ENCODE measurements at places on chromosomes 12 and 14.

GRCh38 chr12:108335349-108336119, 3.6 kb downstream of the CMKLR1 start:
- no peak for DNase-seq

- DNase-seq, result no peak
Observed at GRCh38 chr14:50985124-50985858, 41.0 kb upstream of the PYGL start.

GRCh38 chr12:105748806-105749600, 389.8 kb downstream of the NUAK1 start:
- no peak for DNase-seq

DNA sequence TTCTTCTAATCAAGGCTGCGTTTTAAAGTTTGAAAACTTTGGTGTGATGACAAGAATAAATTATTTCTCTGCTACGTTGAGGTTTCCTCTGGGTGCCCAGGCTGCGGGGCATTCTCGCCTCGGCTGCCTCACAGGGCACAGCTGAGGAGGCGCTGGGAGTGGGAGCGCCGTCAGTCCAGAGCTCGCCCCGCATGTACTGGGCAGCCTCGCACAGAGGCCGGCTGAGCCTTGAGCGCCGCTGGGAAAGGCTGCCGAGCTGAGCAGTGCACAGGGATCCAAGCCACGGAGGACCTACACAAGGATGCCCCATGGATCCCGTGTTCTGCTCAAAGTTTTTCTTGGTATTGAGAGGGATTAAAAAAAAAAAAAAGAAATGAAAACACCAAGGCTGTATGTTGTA, 11.6 kb downstream of the RFX4 start:
- DNase-seq, result no peak

GRCh38 chr12:5433845-5434646, 2.1 kb downstream of the NTF3 start:
- no peak for DNase-seq

DNA sequence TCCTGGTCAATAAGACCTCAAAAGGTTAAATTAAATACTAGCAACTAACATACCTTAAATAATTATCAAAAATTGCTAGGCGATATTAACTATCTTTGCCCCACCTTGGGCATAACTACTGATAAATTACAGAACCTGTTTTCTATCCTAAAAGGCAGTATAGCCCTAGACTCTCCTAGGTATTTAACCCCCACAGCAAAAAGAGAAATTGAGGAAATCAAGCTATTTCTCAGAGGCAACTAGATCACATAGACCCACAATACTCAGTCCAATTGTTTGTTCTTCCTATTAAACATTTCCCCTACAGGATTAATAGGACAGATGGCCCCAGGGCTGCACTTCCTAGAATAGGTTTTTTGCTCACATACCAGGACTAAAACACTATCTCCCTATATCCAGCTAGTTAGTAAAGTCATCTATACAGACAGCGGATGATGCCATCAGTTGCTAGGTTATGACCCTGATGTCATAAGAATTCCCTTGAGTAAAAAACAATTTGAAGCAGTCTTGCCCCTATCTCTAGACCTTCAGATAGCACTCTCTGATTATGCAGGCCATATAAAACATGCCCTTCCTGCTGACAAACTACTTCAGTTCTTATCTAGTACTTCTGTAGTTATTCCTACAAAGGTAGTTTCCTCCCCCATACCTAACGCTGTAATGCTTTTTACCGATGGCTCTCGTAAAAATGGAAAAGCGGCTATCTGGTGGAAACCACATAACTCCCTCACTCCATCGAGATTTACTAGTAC, 118.4 kb downstream of the PPHLN1 start:
- no peak for DNase-seq

GRCh38 chr14:103984196-103984595, 41.9 kb upstream of the RD3L start:
- DNase-seq, result no peak

DNA sequence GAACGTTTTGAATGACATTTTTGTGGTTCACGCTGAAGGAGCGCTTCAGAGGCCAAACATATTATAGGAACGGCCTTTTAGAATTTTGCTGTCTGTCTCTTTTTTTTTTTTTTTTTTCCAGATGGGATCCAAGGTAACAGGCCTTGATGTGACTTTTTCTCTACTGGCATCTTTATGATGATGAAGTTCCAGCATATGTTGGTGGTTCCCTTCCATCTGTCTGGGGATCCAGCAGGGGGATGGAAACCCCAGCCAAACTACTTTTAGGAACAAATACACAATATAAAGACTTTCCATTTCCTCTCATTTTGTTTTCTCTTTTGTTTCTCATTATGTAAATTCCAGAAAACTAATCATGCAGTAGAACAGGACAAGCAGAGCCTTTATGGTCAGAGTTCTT, 239.3 kb upstream of the PRICKLE1 start:
- DNase-seq, result no peak

GRCh38 chr14:58078068-58078467, 73.9 kb downstream of the ARMH4 start:
- DNase-seq, result no peak

- DNase-seq, result no peak
Observed at GRCh38 chr12:100897240-100897639, 102.7 kb downstream of the ANO4 start.

DNA sequence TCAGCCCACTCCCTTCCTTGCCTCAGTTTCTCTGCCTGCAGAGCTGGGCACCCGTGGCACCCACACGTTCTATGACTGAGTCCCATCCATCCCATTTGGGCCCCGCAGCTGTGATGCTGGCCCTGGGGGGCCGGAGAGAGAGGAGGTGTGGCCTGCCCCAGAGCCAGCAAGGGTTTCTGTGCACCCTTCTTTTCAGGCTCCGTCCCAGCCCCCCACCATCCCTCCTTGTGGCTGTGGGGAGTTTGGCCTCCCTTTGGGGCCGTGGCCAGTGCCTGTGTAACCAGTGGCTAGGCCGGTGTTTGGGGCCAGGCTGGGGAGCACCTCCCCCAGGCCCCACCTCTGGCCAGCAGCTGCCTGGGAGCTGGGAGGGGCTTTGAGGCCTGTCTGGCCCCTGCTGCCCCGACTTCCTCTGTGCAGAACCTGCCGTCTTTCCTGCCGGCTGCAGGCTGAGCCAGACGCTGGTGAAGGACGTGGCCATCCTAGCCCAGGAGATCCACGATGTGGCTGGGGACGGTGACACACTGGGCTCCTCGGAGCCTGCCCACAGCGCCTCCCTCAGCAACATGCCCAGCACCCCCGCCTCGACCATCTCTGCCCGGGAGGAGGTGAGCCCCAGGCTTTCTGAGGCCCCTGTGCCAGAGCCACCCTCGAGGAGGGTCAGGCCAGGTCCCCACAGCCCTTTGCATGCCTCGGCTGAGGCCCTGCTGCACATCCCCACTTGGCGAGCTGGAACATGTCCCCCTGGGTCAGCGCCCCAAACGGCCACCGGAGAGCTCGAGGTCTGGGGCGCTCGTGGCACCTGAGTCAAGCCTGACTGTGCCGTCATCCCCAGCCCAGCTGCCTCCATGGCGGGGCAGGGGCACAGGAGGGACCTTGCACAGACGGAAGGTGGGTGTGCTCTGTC, 27.7 kb downstream of the CEP170B start:
- DNase-seq, result no peak

GRCh38 chr14:35331605-35332516, 39.7 kb downstream of the PSMA6 start:
- DNase-seq, result no peak

DNA sequence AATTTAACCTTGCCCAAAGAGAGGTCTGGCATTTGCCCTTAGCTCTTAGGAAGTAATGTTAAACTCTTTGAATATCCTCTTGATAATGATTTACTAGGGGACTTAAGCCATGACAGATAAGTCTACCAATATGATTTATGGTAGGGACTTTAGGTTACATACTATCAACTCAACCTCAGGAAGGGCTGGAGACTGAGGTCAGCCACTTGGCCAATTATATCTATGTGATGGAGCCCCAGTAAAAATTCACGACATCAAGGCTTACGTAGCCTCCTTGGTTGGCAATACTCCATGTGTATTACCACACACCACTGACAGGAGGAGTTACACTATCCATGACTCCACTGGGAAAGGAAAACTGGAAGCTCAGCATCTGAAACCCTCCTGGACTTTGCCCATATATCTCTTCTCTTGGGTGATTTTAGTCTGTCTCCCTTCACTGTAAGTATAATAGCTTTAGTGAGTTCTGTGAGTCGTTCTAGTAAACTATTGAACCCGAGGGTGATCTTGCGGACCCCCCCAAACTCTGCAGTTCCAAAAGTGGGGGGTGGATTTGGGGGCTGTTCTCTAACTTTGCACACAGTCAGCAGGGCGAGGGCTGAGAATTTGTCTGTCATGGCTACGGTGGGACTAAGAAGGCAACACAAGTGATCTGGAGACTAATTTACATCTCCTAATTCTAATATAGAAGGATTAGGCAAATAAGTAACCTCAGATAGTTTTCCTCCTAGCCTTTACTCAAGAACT, 62.3 kb downstream of the R3HDM2 start:
- DNase-seq, result no peak

DNA sequence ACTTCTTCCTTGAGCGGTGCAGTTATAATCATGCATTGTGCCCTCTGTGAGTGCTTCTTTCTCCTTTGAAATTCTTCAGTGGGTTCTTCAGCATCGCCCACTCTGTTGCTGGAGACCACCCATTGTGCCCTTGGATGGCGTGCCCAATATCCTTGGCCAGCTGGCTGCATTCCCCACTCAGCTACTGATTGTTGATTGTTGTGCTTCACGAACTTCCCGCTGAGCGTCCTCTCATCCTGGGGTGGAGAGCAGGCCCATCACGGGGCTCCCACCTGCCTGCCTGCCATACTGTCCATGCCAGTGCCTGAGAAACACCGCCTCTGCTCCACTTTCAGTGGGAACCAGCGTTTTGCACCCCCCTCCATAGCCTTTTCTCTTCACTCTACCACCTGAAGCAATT, 8.6 kb upstream of the SSTR1 start:
- DNase-seq, result no peak

DNA sequence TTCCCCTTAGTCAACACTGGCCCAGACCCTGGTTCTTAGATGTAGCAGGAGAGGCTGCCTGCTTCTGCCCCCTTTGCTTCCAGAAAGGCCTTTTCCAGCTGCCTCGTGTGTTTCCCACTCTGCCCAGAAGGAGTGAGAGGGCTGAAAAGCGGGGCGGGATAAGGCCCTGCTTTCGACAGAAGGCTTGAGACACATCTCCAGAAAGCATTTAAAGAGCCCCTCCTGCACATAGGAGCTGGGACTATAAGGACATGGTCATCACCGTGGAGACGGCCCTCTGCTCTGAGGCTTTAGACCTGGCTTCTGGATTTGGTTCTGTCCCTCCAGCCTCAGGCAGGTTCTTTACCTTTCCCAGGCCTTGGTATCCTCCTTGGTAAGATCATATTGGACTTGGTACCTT, 11.9 kb downstream of the CALM1 start:
- DNase-seq, result no peak

DNA sequence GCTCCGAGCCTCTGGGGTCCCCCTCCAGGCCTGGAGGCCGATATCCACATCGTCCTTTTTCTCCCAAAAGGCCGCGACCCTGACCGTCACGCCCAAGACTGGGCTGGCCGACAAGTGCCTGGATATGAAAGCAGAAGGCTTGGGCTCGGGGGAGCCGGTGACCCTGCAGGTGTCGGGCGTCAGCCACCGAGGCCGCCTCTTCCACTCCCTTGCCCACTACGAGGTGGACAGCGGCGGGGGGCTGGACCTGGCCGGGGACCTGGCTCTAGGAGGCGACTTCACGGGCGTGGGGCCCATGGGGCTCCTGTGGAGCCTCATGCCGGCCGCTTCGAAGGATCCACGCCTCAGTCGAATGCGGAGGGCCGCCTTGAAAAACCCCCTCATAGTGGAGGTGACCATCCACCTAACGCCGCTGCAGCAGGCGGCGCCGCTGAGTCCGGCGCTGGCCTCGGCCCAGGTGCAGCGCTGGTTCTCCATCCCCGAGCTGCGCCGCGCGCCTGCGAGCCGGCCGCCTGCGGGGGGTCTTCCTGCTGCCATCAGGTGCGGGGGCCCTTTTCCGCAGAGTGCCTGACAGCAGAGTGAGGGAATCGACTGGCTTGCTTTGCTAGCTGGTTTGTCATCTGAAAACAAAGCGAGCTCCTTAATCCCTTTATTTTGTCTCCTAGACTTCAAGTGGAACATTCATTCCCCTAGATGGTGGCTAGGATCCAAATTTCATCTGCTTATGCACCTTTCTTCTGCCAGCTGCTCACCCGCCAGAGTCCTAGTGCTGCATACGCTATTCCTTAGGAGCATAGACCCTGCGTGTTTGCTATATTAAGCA, 10.6 kb upstream of the DNAL1 start:
- DNase-seq, result peak; percentile 45

DNA sequence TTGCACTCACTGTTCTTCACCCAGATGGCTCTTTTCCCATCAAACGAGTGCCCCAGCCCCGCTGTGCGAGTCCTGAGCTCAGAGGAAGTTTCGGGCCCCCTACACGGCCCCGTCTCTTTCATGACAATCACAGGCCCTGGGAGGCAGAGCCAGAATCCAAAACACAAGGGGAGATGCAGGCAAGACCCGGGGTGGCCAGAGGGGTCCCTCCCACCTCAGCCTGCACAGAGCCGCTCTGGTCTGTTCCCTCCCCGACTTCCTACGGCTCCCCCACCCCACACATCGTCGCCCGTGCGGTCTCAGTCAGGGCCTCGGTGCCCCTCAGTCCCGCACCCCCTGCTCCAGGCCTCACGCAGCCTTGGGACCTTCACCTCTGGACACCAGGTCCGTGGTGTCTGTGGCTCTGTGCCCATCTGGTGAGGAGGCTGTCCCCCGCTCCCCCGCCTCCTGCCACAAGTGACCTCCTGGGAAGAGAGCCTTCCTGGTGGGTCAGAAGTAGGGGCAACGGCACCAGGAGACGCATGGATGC, 8.9 kb downstream of the GPR132 start:
- no peak for DNase-seq

DNA sequence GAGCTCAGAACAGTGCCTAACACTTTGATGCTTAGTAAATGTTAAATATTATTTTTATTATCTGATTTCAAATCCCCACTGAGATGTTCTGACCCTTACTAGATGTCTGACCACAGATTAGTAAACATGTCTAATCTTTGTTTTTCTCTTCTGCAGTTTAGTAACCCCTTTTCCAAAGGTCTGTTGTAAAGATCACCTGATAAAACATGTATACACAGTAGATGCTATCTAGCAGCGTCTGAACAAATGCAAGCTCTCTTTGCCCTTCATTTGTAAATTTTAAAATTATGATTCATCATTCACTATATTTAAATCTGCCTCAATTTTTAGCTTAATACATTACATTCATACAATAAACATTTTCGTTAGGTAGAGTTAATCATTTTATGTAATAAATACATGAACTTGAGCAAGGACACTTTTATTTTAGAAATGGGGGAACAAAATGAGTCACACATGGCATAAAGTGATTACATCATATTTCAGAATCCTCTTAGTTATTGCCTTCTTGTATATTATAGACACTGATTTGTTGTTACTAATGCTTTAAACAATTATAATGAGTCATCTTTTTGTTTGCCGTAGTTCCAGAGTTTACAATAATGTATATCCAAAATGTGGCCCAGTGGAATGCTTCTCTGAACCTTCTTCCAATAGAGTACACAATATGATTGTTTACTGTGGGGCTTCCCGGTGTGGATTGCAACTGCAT, 1.7 kb upstream of the OR4K5 start:
- DNase-seq, result no peak

DNA sequence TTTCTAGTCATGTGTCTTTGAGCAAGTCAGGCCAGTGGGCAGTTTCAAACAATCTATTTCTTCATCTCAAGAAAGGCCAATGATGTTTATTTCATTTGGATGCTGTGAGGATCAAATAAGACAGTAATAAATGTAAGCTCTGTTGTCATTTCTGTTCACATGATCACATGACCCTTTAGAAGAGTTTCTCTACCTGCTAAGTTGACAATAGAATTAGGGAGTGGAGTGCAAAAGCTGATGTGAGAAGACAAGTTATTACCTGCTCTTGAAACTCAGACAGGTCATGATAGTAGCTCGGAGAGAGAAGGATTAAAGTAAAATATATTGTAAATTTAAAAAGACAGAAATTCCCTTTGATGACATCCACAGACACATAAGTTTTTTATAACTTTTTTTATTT, 37.3 kb upstream of the DCN start:
- no peak for DNase-seq
